Choroid plexus epithelial cell (primary cell): ENCODE measurements at places on chromosomes 3 and 15.
A peak's percentile ranks its signal among the peaks of the same experiment; 100 is the strongest.

DNA sequence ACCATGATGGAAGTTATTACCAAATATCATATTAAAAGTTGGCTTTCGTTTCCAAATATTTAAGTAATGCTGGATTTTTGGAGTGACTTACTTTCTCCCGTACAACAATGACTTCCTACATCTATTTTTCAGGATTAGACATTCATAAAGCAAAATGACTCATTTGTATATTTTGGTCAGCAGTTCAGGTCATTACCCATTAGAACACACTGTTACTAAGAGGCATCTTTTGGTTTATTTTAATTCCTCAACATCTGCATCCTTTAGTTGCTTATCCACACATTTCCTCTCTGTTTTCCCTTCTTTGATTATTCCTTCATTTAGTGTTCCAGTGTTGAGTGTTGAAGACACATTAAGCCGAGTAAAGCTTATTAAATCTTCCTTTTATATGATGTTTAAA is 348.2 kb downstream of the NAALADL2 start:
- DNase-seq = peak; percentile 43

DNA sequence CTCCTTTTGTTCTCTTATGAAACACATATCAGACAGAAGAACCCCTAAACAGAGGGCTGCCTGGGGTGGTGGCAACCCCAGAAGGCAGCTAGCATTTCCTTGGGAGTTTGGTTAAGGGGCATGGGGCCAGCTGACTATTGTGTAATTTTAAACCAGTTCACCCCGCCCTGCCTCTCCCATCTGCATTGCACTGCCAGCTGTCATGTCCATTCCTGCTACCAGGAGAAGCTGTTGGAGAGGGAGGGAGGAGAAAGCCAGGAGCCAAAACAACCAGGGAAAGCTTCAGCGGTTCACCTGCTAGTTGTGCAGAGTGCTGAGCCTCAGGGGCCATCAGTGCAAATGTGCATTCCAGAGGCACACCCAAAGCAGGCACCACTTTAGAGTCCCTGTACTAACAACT is 47.6 kb upstream of the ATP1B3 start:
- peak; percentile 11 for DNase-seq

GRCh38 chr15:78033864-78034263 is 43.6 kb downstream of the TBC1D2B start:
- peak; percentile 70 for DNase-seq

- no peak for DNase-seq
Observed at GRCh38 chr3:177107461-177108239, 89.6 kb downstream of the TBL1XR1 start.

DNA sequence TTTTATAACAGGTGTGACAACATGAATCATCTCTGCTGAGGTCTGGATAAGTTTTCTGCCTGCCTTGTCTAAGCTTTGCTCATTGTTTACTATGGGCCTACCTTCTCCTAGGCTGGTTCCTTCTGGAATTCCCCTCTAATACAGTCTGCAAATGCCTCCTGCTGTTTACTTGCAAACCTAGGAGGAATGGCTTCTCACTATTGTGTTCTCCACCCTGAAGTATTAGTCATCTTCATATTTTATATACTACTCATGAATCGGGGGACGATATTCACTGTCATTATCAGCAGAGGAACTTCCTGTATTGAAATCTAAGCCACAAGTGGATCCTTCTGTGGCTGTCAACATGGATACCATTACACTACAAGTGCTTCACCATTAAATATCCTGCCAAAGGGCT is 154.8 kb downstream of the PLCL2 start:
- peak; percentile 94 for DNase-seq
